Cardiac muscle cell (in vitro differentiated cells and primary cell): ENCODE measurements at places on chromosomes 6 and 20. TPM values are rescaled to one million over a fixed set of nuclear protein-coding genes. Genes with fewer than 3 reads are reported as not detected.
A peak's percentile ranks its signal among the peaks of the same experiment; 100 is the strongest.

DNA sequence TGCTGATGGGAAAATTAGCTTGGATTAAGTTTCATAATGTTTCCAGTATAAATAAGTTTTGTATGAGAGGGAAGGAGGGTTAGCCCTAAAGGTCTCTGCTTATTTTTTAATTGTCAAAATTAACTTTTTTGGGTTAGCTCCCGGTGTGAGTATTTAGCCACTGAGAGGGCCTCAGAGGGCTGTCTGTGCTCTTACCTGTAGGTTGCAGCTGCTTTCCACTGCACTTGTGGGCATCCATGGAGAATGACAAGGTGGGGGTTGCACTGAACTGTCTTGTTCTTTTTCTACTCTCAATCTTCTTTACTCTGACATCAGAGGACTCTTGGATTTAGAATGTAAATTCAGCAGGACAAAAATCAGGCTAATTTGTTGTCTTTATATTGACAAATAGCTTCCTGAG lies 81.4 kb downstream of the CD164 start:
- H3K4me1 ChIP-seq = peaks cover 59% of the 10 kb centered on the region
- no peaks in the 10 kb centered on the region for H3K36me3 ChIP-seq
- DNase-seq = no peak
- no peak overlapping the region for H3K4me3 ChIP-seq
- peak overlapping the region; percentile 95 for H3K27ac ChIP-seq

SNPH gene
- total RNA-seq = 8.1 and 14.6 TPM in 2 replicates

DNA sequence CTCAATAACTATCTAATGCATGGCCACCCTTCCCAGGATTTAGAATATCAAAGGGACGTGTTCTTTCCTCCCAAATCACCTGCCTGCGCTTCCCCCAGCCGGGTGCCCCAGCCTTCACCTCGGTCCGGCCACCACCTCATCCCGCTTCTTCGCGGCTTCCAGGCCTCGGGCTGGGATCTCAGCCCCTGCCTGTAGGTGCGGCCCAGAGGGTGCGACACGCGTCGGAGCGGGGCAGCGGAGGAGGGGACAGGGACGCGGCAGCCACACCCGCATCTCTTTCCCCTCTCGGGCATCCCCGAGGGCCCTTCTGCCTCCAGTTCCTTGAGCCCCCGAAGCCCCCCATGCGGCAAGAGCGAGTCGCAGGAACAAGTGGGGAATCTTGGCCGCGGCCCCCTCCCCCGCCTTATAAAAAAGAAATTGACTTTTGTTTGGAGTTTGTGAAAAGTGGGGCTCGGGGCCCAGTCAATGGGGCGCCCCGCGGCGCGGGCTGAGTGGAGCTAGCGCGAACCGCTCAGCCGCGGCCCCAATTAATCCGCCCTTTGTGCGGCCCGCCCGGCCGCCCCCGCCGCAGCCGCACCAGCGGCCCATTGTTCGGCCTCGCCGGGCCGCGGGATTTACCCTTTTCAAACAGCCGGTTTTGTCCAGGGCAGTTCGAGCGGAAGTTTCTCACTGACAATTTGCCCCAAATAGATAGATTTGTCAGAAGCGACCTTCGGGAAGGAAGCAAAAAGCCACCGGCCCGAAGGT lies 8.4 kb upstream of the NR2E1 start:
- peaks cover 100% of the 10 kb centered on the region for H3K27me3 ChIP-seq
- H3K36me3 ChIP-seq = no peaks in the 10 kb centered on the region
- DNase-seq = no peak

CCN5 gene
- not detected in 2 replicates for total RNA-seq

RIPOR3 gene
- 3.0 and 3.8 TPM in 2 replicates for total RNA-seq

DNA sequence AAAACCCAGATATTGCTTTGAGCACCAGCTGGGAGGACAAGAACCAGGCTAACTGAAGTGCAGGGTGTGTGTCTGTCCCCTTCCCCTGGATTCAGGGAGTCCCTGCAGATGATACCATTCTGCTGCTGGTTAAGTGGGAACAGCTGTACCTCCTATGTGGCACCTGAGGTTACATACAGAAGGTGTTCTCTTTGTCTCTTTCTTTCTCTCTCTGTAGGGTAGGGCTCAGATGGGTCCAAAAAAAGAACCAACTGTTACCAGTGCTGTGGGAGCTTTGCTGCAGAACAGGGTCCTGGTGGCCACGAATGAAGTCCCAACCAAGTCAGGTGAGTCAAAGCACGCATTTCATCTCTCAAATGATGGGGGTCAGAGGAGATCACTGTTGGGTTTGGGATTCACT lies 38.6 kb downstream of the ZC2HC1B start:
- H3K27me3 ChIP-seq = no peaks in the 10 kb centered on the region
- H3K27ac ChIP-seq = no peak overlapping the region
- DNase-seq = no peak
- no peaks in the 10 kb centered on the region for H3K36me3 ChIP-seq

- no peak overlapping the region for H3K27ac ChIP-seq
- no peak overlapping the region for H3K4me3 ChIP-seq
- H3K4me1 ChIP-seq = no peaks in the 10 kb centered on the region
- H3K36me3 ChIP-seq = peaks cover 6% of the 10 kb centered on the region
- no peak for DNase-seq
Measured at GRCh38 chr6:8065519-8065911, 1.3 kb upstream of the BLOC1S5 start.

COX4I2 gene
- not detected in 2 replicates for total RNA-seq

GRCh38 chr6:67112120-67112519 lies 1405.1 kb upstream of the EYS start:
- H3K27ac ChIP-seq = no peak overlapping the region
- H3K4me3 ChIP-seq = no peak overlapping the region
- DNase-seq = no peak
